Smooth muscle cell of the umbilical artery (primary cell): ENCODE measurements at places on chromosomes 4 and X. TPM values are rescaled to one million over a fixed set of nuclear protein-coding genes. Genes with fewer than 3 reads are reported as not detected.

MMRN1 gene
- 0.42 and 1.2 TPM in 2 replicates for total RNA-seq

CD99L2 gene
- 82.3 and 84.1 TPM in 2 replicates for total RNA-seq

TLL1 gene
- under 0.01 and 0.18 TPM in 2 replicates for total RNA-seq

CENPVL2 gene
- not detected in 2 replicates for total RNA-seq

HTRA3 gene
- 0.42 and 12.5 TPM in 2 replicates for total RNA-seq

TNMD gene
- not detected in 2 replicates for total RNA-seq
